Stimulated activated CD4-positive, alpha-beta T cell treated with anti-CD3 and anti-CD28 coated beads, Interleukin-12 subunit alpha, Interleukin-12 subunit beta, amount 100 ng/mL, for 48 hours (primary cell): ENCODE measurements at places on chromosomes 3 and 15.

- no peak for DNase-seq
Measured at GRCh38 chr3:45937206-45938042, 5.8 kb upstream of the CXCR6 start.

- peak; percentile 68 for DNase-seq
Measured at GRCh38 chr3:51371943-51372557, 13.0 kb upstream of the MANF start.

DNA sequence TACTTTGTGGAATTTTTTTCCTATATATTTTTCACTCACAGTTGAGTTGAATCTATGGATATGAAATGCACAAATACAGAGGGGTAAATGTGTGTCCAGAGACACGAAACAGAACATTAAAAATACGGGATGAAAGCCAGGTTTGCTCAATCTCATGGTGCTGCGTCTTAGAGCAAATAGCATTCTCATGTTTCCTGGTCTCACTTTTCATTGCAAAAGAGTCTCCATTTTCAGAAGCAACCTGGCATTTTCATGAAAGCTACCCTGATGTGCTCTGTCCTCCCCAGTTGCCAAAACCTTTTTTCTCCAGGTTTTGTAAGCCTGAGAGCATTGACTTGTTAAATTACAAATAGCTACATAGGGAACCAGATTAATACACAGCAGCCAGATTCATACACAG lies 49.5 kb upstream of the MBNL1 start:
- DNase-seq = no peak

- no peak for DNase-seq
Measured at GRCh38 chr3:65992106-65992505, 46.6 kb downstream of the MAGI1 start.

DNA sequence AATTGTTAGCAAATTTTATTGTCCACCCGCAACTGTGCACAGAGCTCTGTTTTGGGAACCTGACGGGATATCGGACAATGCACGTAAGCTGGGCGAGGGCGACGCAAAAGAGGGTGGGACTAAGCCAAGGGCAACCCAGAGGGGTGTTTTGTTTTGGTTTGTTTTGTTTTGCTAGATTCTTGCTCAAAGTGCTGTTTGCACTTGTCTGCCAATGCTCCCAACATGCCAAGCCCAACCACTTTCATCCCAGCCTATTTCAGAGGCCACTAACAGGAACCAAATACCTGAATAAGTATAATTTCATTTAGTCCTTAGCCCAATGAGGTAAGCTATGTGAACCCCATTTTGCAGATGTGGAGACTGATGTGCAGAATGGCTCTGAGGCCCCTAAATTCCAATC lies 9.7 kb upstream of the CMTM7 start:
- DNase-seq = no peak

GRCh38 chr3:165892565-165892964 lies 55.3 kb upstream of the BCHE start:
- no peak for DNase-seq

- no peak for DNase-seq
Measured at GRCh38 chr15:97140216-97140615, 809.7 kb downstream of the NR2F2 start.

DNA sequence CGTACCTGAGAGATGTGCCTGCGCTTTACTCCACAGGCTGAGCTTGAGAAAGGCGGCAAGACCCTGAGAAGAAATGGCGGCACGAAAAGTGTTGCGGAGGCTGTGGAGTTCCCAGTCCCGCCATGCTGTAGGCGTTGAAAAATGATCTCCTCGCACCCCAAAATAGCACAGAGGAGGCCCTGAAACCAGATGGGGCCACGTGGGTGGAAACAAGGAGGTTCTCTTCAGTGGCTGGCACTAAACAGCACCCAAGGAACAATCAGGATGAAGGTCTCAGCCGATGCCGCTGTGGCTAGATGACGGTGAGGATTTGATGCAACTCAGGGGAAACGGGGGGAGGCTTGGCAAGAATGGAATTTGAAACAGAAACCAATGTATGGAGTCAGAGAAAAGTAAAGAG lies 57.3 kb downstream of the TMEM212 start:
- DNase-seq = no peak

- no peak for DNase-seq
Measured at GRCh38 chr15:81263477-81263876, 60.5 kb downstream of the STARD5 start.

- DNase-seq = peak; percentile 29
Measured at GRCh38 chr3:30042274-30042859, 564.0 kb upstream of the TGFBR2 start.

DNA sequence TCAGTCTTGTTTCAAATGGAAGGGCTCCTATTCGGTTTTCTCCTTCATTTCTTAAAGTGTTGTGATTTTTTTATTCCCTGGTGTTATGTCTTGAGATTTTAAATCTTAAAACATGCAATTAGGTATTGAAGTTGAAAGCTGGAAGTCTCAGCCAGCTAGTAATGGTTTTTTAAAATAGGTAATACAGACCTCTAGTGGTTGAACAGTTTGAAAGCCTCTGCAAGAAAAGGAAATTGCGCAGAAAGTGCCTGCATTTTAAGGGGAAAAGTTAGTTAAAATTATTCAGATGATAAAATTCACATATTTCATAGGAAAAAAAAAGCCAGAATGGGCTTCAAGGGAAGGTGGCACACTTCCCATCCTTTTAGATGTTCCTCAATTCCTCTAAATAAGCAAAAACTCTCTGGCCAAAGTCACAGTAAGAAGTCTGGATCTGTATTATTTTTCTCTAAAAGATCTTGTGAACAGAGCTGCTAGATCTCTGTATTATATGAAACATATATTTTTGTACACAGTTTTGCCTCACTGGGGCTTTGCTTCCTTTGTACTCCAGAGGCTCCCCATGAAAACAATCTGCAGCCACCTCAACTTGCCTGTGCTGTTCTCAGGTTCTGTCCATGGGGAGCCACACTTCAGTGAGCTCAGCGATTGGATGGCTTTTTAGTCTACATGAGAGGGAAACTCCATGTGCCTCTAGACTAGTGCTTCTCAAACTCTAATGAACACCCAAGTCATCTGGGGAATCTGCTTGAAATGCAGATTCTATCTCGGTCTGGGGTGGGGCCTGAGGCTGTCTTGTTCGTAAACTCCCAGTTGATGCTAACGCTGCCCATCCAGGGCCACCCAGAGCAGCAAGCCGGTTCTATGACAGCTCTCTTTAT lies 21.5 kb downstream of the AGTR1 start:
- DNase-seq = no peak

- no peak for DNase-seq
Measured at GRCh38 chr15:83053151-83053550, 13.9 kb downstream of the BTBD1 start.

DNA sequence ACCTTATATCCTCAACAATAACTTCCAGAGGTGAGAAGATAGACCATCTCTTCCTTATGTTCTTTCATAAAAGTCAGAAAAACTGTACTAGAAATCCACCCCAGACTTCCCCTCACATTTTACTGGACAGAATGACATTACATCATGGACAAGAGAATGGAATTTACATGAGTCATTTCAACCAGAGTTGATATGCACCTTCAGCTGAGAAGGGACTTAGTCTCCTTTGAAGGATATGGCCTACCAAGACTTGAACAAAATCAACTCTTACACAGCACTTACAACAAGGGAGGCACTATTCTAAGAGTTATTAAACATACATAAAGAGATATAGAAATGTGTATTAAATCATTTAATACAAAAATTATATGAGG lies 380.0 kb upstream of the DPH6 start:
- DNase-seq = no peak

DNA sequence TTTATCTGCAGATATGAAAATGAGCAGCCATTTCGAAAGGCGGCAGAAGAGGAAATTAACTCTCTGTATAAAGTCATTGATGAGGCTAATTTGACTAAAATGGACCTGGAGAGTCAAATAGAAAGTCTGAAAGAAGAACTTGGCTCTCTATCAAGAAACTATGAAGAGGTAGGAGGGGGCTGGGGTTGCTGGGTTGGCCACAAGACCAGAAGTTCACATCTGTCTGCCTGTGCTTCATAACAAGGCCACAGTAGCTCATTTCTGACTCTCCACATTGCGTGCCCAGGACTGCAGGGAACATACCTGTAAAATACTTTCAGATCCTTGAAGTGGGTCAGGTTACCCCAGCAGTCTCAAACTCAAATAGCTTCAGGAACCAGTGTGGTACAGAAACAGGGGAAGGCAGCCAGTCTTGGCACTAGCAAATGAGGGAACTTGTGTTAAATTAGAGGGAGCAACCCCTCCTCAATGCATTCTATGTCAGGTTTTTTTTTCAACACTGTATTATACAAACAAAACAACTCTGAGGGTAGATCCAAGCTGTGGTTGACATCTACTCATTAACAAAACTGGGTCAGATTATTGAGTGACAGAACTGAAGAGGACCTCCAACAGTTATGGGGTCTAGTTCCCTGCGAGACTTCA lies 48.7 kb downstream of the BFSP2 start:
- DNase-seq = peak; percentile 35

DNA sequence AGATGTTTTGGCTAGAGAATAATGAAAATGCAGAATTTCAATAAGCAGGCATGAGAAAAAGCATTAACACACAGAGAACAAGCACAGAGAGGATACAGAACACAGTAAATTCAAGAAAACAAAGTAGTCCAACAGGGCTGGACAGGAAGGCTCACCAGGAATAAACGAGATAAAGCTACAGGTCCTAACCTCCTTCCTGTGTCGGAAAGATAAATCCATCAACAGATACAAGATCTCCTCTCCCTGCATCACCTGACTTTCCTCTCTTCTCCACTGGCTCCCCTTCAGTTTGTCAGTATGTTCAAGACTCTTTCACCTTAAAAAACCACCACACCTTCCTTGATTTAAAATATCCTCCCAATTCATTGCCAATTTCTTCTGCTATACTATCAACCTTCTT lies 11.4 kb downstream of the CPEB1 start:
- DNase-seq = no peak

- peak; percentile 82 for DNase-seq
Measured at GRCh38 chr3:133661454-133662277, at the start of gene TOPBP1. TOPBP1 (minus strand) TSS chr3:133661941; CDS start chr3:133661127, 814 bp downstream.

- no peak for DNase-seq
Measured at GRCh38 chr3:17949101-17949500, 206.7 kb upstream of the TBC1D5 start.

DNA sequence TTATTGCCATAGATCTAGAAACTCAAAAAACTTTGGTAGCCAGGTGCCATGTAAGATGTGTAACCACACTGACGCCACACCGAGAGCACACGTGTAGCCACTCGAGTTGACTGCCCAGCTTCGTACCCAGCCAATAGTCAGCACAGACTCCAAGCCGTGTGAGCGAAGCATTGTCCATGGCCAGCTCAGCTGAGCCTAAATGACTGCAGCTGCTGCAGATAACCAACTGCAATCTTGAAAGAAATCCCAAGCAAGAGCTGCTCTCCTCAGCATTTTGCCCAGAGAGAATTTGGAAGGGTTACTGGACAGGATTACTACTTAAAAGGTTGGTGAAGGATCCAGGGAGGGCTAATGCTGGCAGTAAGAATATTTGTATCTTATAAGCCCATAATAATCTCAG lies 193.0 kb upstream of the THRB start:
- DNase-seq = no peak

DNA sequence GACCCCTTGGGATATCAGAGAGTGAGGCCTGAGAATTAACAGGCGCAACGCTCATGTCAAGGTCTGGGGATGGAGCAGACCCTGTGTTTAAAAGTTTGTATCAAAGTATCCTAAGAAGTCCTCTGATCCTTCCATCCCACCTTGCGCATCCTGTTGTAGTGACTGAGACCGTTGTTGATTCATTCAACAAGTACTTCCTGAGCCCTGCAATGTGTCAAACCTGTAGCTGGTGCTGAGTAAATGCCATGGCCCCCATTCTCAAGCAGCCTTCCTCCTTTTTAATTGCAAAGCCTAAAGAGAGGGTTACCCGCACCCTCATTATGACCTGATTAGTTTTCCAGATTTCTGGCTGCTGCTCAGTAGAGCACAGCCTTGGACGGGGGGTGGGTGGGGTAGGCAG lies 46.4 kb downstream of the RPLP1 start:
- DNase-seq = no peak

DNA sequence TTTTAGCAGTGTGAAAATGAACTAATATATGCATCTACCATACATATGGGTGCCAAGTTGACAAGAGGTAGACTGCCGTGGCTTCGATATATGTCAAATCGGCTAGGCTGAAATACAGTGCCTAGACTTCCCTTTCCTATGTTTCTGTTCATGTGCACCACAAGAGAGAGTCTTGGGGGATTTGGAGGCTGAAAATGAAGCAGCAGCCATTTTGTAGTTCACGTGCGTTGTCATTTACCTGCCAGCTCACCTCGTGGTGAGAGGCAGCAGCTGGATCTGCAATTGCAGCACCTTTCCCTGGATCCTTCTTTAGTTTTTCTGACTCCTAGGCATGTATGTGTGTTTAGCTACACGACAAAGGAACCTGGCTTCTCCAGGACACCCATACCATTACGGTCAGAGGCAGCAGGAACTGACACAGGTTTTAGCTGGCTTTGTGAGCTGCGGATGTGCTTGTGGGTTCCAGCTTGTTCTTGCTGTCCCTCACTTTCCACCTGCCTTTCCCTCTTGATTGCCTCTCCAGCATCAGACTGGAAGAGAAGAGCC lies 40.5 kb upstream of the SIAH2 start:
- DNase-seq = no peak

- DNase-seq = no peak
Measured at GRCh38 chr3:124784686-124785382, 54.6 kb downstream of the UMPS start.

DNA sequence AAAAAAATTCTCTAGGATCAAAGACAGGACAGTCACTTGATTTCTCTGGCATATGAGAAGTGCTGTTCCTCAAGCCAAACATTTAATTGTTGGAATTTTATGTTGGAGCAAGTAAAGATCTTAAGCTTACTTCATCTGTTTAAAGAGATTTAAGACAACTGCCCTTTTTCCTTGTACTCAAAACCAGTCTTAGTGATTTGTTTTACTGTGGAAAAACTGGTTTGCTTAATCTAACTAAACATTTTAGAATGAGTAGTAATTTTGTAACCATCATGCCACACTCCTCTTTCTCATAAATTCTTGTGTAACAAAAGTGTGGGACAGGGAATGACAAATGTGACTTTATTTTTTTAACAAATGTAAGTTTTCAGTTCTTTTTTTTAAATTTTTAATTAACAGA lies 18.4 kb downstream of the PRKCI start:
- DNase-seq = no peak

GRCh38 chr3:52403955-52404354 lies 40.9 kb downstream of the SEMA3G start:
- DNase-seq = no peak

DNA sequence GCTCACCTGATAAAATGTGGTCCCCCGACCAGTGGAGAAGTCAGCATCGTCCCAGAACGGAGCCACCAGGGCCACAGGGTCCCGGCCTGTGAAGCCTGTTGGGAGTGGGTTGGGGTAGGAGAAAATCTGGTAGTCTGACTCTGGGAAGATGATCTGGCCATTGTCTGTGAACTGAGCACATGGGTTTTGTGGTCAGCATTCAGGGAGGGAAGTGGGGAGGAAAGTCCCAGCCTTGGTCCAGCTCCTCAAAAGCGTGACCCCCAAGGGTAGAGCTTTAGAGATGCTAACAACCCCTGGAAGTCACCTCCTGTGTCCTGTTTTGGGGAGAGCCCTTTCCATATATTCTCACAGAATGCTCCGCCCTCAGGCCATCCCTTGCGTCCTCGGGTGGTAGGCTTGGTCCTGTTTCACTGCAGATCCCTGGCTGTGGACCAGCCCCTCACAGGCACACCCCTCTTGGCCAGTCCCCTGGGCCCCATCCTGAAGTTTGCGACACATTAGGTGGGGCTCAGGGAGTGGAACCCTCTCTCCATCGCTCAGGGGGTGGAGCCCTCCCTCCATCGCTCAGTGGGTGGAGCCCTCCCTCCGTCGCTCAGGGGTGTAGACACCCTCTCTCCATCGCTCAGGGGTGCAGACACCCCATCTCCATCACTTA lies 40.0 kb downstream of the MUC4 start:
- no peak for DNase-seq

- DNase-seq = no peak
Measured at GRCh38 chr3:78666470-78666800, 1101.4 kb downstream of the ROBO1 start.
